ENCODE measurements at places on chromosomes 11 and 22.

DNA sequence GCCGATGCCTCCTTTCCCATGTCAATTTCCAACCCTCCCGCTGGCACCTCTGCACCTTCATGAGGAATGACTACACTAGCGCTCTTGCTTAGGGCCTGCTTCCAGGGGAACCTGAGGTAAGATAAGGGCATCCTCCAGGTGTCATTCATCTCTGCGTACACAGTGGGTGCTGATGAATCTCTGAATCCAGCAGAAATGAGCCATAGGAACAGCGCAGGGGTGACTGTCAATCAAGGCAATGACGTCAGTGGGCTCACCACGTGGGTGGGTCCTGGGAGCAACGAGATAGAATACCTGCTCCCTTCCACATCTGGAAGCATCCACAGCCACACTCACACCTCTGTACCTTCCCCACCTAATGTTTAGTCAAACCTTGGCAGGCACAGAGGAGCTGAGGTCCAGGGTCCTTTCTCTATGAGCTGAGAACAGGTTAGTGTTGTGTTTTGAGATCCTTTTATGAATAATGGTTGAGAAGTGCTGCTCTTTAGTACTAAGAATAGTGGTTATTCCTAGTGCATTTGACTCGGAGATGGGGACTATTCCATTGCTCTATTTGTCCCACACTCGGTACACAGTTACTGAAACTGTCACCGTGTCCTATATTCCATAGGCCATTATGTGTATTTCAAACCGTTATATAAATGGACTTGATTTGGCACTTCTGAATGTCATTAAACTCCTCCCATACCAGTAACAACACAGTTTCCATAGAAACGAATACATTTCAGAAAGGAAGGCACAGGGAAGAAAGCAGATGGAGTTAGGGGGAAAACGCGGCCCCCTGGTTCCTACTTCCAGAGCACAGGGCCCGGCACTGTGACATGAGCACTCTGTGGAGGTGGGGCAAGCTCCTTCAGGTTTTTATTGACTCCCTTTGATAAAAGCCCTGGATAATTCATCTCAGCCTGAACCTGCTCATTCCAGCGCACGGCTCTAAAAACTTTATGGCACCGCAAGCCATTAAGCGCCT is 193.4 kb downstream of the ST3GAL4 start:
- DNase-seq = no peak

- DNase-seq = no peak
Observed at GRCh38 chr11:57269571-57270021, 32.5 kb upstream of the APLNR start.

GRCh38 chr11:2531987-2532703 is 87.3 kb downstream of the KCNQ1 start:
- DNase-seq = no peak

GRCh38 chr11:32244453-32244852 is 153.6 kb downstream of the RCN1 start:
- no peak for DNase-seq

GRCh38 chr11:130471731-130472433 is 23.4 kb downstream of the ADAMTS15 start:
- DNase-seq = no peak

DNA sequence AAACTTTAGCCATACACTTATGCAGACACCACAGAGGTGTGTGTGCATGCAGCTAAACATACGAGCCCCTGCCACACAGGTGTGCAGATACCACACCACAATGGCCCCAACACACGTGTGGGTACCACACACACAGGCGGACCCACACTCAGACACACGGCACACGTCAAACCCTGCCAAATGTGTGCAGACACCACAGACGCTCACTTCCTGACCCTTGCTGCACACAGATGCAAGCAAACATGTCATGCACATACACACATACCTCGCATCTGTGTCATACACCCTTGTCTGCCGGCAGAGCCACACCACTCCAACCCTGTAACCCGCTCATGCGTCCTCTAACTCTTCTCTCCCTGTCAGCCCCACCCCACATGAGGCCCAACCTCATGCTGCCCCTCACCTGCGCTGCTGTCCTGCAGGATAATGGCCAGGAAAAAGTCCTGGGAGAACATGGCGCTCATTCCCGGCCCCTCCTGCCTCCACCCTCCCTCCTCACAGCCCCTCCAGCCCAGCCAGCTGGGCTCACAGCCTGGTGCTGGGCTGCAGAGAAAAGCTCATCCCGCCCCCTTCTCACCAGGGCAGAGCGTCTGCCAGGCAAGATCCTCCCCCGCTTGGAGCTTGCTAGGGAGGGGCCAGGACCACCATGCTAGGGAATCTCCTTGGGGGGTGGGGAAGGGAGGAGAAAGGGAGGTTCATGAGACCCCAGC is 14.2 kb downstream of the SMPD1 start:
- no peak for DNase-seq

DNA sequence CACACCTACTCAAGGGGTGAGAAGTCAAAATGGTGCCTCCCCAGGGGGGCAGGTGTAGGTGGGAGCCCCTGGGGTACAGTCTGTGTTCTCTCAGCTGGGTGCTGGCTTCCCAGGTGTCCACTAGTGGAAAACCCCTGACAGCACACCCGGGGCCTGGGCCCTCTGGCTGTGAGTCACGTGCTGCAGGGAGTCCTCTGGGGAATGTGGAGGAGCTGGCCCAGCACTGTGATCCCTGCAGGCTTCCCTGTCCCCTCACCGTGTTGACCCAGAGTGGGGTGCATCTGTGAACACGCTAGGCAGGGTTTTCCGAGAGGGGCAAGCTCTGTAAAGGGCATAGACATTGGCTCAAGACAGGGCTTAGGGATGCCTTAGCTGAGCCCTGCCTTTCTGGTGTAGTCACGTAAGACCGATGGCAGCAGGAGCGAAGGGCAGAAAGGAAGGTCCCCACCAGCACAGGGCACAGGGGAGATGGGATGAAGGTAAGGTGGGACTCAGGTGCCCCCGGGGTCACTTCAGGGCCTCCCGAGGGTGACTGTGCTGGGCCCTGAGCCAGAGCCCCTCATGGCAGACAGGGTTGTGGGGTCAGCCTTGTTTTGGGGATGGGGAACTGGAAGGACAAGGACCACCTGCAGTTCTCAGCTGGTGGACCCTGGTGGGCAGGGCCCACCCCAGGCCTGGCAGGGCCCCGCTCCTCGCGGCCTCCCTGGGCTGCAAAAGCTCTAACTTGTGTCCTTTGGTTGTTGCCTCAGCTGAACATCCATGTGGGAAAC is 14.1 kb downstream of the DERL3 start:
- DNase-seq = no peak

DNA sequence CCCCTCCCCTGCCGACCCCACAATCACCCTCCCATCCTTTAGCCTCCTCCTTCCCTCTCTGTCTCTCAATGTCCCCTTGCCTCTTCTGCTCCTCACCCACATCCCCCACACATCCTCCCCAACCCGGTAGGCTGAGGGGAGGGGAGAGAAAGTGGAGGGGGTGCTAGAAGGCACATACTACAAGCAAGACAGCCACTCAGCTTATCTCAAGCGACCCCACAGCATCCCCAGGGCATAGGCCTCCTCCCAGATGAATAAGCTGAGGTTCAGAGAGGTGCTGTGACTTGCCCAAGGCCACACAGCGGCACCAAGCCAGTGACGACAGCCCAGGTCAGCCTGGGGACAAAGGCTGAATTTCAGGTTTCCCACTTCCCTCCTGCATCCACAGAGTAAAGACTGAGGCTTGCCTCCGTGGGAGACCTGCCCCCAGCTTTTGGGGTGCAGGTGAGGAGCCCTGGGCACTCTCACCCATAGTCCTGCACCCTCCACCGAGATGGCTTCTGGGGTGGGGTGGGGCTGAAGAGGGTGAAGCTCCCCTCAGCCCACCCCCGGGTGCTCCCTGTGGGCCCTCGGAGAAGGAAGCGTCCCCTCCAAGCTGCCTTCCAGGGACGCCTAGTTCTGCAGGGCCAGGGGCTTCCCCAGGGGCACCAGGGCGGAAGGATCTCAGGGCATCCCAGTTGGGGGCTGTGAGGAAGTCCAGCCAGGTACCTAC is 511 bp downstream of the RAC2 start:
- DNase-seq = no peak

GRCh38 chr11:11135820-11136476 is 217.1 kb downstream of the CSNK2A3 start:
- DNase-seq = no peak
